ENCODE measurements at places on chromosomes 16 and 17. TPM values are rescaled to one million over a fixed set of nuclear protein-coding genes. Genes with fewer than 3 reads are reported as not detected.

CHST4 gene
- total RNA-seq = not detected

NHERF1 gene
- 121 TPM for total RNA-seq

DNA sequence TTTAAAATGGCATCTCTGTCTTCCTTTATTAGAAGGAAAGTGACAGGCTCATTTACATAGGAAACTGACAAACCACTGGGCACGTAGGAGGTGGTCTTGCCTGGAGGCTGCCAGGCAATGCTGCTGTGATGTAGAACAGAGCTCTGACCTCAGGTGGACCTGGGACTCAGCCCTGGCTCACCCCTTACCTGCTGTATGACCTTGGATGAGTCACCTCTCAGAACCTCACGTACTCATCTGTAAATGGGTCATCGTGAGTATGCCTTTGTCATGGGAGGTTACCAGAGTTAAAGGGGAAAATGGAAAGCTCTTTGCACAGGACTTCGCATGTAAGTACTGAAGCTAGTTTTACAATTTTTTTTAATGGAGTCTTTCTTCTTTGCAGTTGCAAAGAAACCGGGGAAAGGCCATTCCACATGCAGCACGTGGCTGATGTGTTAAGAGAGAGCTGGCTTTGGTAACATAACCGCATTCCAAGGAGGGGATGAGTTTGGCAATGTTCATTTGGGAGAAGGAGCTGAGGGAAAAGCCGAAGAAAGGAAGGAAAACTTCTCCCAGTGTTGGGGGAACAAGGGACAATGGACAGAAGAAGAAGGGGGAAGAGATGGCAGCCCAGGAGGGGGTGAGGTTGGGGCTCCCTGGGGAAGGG, 37.4 kb upstream of the LONP2 start:
- no peaks in the 10 kb centered on the region for H3K4me1 ChIP-seq
- no peaks in the 10 kb centered on the region for H3K36me3 ChIP-seq
- no peak overlapping the region for H3K4me3 ChIP-seq
- H3K27me3 ChIP-seq = no peaks in the 10 kb centered on the region
- no peak overlapping the region for H3K27ac ChIP-seq

TBC1D3E gene
- not detected for total RNA-seq

- no peaks in the 10 kb centered on the region for H3K4me1 ChIP-seq
- DNase-seq = no peak
- no peak overlapping the region for H3K4me3 ChIP-seq
- H3K27me3 ChIP-seq = no peaks in the 10 kb centered on the region
- H3K36me3 ChIP-seq = no peaks in the 10 kb centered on the region
Observed at GRCh38 chr16:75787440-75787839, 61.1 kb upstream of the CPHXL start.

DNA sequence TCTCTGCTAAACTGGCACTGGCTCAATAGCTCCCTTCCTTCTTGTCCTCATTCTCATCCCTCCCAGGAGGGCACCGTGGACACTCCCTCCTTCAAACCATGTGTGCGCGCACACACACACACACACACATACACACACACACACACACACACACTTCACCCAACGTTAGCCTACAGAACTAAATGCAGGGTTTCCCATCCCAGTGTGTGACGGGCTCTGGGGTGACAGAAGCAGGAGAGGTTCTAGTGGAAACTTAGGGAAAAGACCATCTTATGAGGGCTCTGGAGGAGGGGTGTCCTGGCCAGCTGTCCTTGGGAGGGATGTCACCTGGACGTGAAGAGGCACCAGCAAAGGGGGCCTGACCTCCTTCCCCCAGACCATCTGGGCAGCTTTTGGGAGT, 19.7 kb downstream of the OSBPL7 start:
- H3K4me1 ChIP-seq = no peaks in the 10 kb centered on the region
- H3K4me3 ChIP-seq = no peak overlapping the region
- DNase-seq = no peak
- no peaks in the 10 kb centered on the region for H3K36me3 ChIP-seq

COX6A2 gene
- not detected for total RNA-seq

IRF8 gene
- 119 TPM for total RNA-seq

- no peak overlapping the region for H3K4me3 ChIP-seq
- no peaks in the 10 kb centered on the region for H3K36me3 ChIP-seq
- H3K27ac ChIP-seq = no peak overlapping the region
- no peaks in the 10 kb centered on the region for H3K4me1 ChIP-seq
Observed at GRCh38 chr17:76511668-76512365, 10.6 kb upstream of the RHBDF2 start.

DNA sequence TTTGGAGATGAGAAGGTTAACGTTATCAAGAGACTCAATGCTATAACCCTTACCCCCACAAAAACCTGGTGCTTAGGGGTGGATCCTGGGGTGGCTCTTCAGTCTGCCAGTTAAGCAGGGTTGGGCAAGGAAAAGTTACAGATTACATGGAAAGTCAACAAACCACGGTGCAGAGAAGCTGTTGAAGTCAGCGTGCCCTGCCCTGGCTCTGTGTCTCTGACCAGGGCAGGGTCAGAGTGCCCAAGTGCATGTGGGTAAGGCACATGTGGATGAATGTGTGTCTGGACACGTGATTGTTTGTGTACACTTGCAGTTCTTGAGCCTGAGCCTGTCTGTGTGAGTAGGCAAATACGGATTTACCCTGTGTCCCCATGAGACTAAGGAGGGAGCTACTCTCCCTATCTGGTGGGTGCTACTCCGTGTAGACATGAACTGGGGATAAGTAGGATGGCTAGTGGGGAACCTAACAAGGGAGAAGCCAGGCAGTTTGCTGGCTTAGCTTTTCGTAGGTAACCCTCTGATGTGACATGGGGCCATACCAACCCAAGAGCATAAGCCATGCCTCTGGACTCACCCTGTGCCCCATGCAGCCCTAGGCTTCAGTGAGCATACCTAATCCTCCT, 5.5 kb downstream of the IGFBP4 start:
- no peak for DNase-seq
- peaks cover 6% of the 10 kb centered on the region for H3K4me1 ChIP-seq
- H3K27me3 ChIP-seq = no peaks in the 10 kb centered on the region
- H3K36me3 ChIP-seq = peaks cover 13% of the 10 kb centered on the region
- peak overlapping the region; percentile 93 for H3K27ac ChIP-seq

KRT40 gene
- not detected for total RNA-seq

PFAS gene
- total RNA-seq = 7.4 TPM

FAM83G gene
- 9.9 TPM for total RNA-seq

ABCC6 gene
- total RNA-seq = 12.4 TPM

GRCh38 chr16:17632667-17633066, 161.9 kb upstream of the XYLT1 start:
- H3K36me3 ChIP-seq = no peaks in the 10 kb centered on the region
- no peak for DNase-seq
- H3K27me3 ChIP-seq = no peaks in the 10 kb centered on the region
- no peak overlapping the region for H3K4me3 ChIP-seq
- no peak overlapping the region for H3K27ac ChIP-seq

- H3K4me1 ChIP-seq = no peaks in the 10 kb centered on the region
- no peaks in the 10 kb centered on the region for H3K27me3 ChIP-seq
- H3K4me3 ChIP-seq = peak overlapping the region; percentile 29
- DNase-seq = no peak
Observed at GRCh38 chr17:6940186-6940649, 55.6 kb upstream of the ALOX12 start.

GRCh38 chr17:78879635-78880186, 23.3 kb downstream of the CEP295NL start:
- no peaks in the 10 kb centered on the region for H3K27me3 ChIP-seq
- H3K4me1 ChIP-seq = peaks cover 5% of the 10 kb centered on the region
- H3K36me3 ChIP-seq = no peaks in the 10 kb centered on the region

GRCh38 chr17:30345527-30346075, 11.7 kb upstream of the TMIGD1 start:
- peaks cover 4% of the 10 kb centered on the region for H3K4me1 ChIP-seq
- H3K27me3 ChIP-seq = no peaks in the 10 kb centered on the region
- no peak overlapping the region for H3K4me3 ChIP-seq
- no peaks in the 10 kb centered on the region for H3K36me3 ChIP-seq
- DNase-seq = peak; percentile 65
- peak overlapping the region; percentile 92 for H3K27ac ChIP-seq

DNA sequence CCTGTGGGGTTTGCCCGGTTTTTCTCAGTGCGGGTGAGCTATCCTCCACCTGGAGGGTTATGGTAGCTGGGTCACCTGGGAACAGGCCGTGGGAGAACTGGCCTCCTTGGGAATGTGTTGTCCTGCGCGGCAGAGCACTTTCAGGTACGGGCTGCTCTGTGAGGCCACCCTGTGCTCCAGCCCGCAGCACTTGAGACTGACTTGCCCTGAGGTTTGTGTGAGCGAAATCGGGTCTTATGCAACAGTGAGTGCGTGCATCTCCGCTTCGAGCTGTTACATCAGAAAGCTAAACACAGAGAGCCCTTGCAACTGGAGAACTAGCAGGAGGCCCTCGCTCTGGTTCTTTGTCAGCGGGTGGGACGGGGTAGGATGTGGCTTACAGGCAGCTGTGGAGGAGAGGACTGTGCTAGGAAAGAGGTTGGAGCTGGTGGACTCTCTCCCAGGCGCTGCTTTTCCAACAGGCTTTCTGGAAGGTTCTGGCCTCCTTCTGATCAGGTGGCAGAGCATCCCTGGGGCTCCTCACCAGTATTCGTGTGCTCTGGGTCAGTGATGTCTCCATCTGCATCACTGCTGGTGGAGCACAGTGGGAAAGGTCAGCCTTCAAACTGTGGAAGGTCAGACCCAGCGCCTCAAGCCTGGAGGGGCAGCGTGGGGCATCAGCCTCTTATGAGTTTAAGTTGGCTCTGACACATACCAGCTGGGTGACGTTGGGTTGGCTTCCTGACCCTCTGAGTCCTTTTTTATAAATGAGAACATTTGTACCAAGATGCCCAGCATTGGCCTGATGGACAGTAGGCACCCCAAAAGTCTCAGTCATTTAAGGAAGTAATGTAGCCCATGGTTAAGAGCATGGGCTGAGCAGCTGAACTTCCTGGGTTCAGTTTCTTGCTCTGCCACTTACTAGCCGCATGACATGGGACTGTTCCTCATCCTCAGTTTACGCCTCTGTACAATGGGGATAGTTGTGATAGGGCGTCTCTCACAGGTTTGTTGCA, 76.3 kb downstream of the KSR1 start:
- DNase-seq = peak; percentile 70
- no peaks in the 10 kb centered on the region for H3K27me3 ChIP-seq
- peak overlapping the region; percentile 62 for H3K27ac ChIP-seq
- H3K36me3 ChIP-seq = no peaks in the 10 kb centered on the region
- H3K4me1 ChIP-seq = peaks cover 61% of the 10 kb centered on the region

DNA sequence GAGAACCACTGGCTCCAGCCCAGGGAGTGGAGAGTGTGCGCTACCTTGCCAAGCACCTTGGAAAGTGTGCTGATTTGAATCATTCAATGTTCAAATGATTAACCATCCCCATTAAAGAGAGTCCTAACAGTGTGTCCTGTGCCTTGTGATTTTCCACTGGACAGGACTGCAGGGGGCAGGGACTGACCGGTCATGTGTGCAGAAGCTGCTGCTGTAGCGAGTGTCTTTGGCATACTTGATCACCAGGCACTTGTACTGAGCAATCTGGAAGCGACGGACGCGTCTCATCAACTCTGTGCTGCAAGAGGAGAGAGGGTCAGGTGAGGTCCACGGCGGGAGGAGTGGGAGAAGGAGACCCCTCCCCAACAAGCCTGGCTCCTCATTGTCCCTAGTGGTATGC, 2.0 kb downstream of the TK1 start:
- H3K4me3 ChIP-seq = no peak overlapping the region
- H3K4me1 ChIP-seq = peaks cover 4% of the 10 kb centered on the region
- no peaks in the 10 kb centered on the region for H3K27me3 ChIP-seq
- DNase-seq = no peak
- H3K36me3 ChIP-seq = no peaks in the 10 kb centered on the region
- H3K27ac ChIP-seq = no peak overlapping the region

- H3K27ac ChIP-seq = no peak overlapping the region
- no peak for DNase-seq
- H3K36me3 ChIP-seq = no peaks in the 10 kb centered on the region
- H3K27me3 ChIP-seq = no peaks in the 10 kb centered on the region
Observed at GRCh38 chr16:77579351-77579891, 142.9 kb upstream of the NUDT7 start.

LRRC37B gene
- 35.4 TPM for total RNA-seq

ACLY gene
- total RNA-seq = 54.5 TPM

DNA sequence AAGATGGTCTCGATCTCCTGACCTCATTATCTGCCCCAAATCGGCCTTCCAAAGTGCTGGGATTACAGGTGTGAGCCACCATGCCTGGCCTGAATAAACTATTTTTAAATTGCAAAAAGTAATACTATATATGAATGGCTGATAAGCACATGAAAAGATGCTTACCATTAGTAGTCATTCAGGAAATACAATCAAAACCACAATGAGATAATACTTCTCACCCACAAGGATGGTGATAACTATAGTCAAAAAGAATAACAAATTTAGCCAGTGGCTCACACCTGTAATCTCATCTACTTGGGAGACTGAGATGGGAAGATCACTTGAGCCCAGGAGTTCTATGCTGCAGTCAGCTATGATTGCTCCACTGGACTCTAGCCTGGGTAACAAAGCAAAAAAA, 2.4 kb upstream of the TACO1 start:
- H3K27ac ChIP-seq = no peak overlapping the region
- no peaks in the 10 kb centered on the region for H3K27me3 ChIP-seq
- no peak for DNase-seq
- no peak overlapping the region for H3K4me3 ChIP-seq
- H3K36me3 ChIP-seq = no peaks in the 10 kb centered on the region
- no peaks in the 10 kb centered on the region for H3K4me1 ChIP-seq

DNA sequence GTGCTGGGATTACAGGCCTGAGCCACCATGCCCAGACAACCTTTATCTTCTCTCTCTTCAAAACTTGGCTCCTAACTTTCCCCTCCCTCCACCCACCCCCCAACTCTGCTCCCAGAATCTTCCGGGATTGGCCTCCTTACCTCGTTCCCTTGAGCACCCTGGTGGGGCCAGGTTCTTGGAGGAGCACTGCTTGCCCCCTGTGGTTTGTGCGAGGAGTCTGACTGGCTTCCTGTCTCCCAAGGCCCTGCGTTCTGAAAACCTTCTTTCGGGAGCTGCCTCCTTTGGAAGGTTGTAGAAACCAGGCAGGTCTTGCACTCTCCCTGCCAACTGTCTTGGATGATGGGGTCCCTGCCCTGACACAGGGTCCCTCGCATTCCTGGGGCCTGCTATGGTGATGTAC, 19.8 kb downstream of the PLXDC1 start:
- no peaks in the 10 kb centered on the region for H3K4me1 ChIP-seq
- no peaks in the 10 kb centered on the region for H3K36me3 ChIP-seq
- H3K27me3 ChIP-seq = no peaks in the 10 kb centered on the region
- H3K4me3 ChIP-seq = no peak overlapping the region
- H3K27ac ChIP-seq = no peak overlapping the region
- DNase-seq = no peak

DNA sequence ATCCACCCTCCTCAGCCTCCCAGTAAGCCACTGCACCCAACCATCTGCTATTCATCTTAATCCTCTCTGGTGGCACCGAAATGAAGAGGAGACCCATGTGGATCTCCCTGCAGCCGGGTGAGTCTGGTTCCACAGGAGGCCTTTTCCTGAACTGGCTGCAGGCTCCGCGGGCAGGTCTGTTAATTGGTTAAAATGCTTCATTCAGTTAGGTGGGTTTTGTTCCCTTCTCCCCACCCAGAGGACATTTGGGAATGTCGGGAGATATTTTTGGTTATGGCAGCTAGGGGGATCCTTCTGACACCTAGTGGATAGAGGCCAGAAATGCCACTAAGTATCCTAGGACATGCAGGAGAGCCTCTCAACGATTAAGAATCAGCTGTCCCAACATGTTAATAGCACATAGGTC, 16.7 kb downstream of the C16orf54 start:
- DNase-seq = no peak
- peaks cover 5% of the 10 kb centered on the region for H3K4me1 ChIP-seq
- no peaks in the 10 kb centered on the region for H3K36me3 ChIP-seq
- no peaks in the 10 kb centered on the region for H3K27me3 ChIP-seq
- H3K4me3 ChIP-seq = no peak overlapping the region
- H3K27ac ChIP-seq = no peak overlapping the region
